NCI-H1092 treated with DMSO at 0.1 percent for 48 hours (cell line): ENCODE measurements at places on chromosomes 5 and 9.
A peak's percentile ranks its signal among the peaks of the same experiment; 100 is the strongest.

- DNase-seq: no peak
Measured at GRCh38 chr5:123429221-123429954, 6.2 kb upstream of the CEP120 start.

DNA sequence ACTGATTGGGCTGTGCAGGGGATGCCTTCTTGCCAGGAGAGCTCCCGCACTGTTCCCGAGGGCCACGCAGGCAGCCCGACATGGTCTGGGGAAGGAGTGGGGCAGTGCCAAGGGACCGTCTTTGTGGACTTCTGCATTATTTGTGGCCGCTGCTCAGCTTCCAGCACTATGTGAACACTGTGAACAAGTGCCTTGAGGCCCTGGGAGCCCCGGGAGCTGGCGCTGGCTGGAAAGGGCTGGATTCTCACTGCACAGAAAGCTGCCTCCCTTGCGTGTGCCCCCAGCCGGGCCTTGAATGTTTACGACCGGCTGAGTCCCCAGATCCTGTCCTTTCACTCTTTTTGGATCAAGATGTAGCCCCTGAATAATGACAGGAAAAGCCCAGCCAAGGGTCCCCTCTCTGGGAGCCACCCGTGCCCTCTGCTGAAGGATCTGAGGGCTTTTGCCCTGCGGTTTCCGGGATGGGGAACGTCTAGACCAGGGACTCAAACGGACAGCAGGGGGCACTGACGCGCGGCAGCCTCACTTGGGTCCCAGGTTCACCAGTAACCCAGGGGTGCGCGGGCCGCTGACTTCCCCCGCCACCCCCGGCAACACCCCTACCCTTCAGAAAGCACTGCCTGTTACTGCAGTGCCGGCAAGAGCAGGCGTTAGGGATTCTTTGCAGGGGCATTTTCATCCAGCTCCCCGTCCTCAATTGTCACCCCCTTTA lies 98.9 kb upstream of the FCN2 start:
- DNase-seq: no peak

- DNase-seq: no peak
Measured at GRCh38 chr5:2729189-2729588, 22.3 kb downstream of the IRX2 start.

DNA sequence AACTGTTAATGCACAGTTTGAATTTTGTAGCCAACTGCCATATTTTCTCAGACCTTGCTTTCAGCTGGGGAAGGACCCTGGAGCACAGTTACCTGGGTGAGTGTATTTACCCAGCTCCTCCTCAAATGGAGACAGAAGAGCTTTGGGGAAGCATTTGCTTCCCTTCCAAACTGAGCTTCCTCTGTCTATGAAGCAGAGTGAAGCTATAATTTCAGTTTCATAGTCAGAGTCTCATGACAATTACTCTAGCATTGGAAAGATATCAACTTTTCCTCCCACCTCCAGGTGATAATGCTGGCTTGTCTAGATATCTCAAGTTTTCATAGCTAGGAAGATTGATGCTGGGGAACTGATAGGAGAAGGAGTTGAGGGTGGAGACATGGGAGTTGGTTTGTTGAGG lies 406.4 kb upstream of the CLINT1 start:
- DNase-seq: no peak

DNA sequence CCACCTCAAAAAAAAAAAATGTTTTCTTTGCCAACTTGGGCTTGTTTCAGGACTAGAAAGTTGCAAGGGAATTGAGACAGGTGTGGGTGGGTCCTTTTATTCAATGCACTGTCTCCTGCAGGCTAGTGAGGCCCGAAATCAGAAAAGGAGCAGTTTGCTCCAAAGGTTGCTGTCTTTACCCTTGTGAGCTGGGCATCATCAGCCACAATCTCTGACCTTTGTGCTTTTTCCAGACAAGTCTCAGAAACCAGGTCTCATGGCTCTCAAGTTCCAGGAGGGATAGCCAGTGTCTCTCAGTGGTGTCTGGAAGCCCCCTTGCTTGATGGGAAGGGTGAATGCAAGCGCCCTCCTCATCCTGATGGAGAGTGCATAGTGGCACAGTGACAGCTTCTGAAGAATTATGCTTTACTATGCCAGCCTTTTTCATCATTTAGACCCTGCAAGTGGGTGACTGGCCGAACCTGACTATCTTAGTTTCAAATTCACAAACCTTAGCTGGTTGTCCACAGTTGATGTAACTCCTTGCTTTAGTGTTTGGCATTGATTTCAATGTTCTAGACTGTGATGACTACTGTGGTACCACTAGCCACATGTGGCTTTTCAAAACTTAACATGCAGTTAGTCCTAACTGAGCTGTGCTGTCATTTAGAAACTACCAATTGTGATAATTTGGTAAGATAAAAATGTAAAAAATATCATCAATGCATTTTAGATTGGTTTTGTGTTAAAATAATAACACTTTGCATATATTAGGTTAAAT lies 468.6 kb downstream of the GADD45G start:
- no peak for DNase-seq

- DNase-seq: no peak
Measured at GRCh38 chr9:128913048-128913900, 7.5 kb upstream of the PHYHD1 start.

GRCh38 chr5:76314643-76315042 lies 88.4 kb upstream of the IQGAP2 start:
- no peak for DNase-seq

DNA sequence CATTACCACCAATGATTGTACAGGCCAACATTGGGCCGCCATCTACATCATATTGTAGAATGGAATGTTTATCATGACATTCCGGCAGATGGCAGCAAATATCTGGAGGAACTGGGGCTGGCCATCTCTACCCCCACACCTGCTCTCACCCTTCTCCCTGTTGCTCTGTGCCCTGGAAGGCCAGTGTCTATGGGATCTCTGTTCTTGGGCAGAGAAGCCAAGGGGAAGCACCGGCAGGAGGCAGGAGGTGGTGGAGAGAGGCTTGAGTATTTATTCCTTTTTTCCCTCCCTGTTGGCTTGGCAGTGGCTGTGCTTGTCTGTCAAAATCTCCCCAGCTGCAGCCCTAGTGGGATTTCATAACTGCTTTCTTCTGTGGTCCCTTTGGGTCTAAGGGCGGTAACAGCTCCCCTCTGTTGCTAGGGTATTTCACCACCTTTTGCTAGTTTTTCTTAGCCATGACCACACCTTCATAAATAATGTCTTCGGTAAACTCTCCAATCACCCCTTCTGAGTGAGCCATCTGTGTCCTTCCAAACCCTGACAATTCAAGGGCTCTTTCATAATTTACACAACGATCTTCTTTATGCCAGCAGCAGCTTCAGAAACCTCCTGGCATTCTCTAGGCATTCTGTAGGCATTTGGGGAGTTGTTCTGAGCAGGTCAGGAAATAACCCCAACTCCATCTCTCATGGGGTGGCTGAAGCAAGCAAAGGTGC lies 225.8 kb downstream of the MELK start:
- DNase-seq: peak; percentile 83

GRCh38 chr5:89097103-89097502 lies 214.1 kb upstream of the MEF2C start:
- no peak for DNase-seq

DNA sequence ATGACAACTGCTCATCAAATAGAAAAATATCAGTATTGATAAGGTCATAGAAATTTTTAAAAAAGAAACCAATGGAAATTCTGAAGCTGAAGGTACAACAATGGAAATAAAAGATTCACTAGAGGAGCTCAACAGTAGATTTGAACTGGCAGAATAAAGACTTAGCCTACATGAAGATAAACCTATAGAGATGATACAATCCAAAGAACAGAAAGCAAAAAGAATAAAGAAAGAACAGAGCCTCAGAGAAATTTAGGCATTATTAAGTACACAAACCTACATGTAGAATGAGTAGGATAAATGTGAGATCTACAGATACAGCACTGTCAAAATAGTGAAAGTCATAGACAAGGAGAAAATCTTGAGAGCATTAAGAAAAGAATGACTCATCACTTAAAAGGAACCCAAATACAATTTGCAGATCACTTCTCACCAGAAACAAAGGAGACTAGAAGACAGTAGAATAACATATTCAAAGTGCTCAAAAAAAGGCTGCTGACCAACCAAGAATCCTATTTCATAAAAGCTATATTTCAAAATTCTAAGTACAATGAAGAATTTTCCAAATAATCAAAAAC lies 47.8 kb upstream of the HTR4 start:
- no peak for DNase-seq

GRCh38 chr5:107408564-107408963 lies 262.2 kb downstream of the EFNA5 start:
- no peak for DNase-seq

DNA sequence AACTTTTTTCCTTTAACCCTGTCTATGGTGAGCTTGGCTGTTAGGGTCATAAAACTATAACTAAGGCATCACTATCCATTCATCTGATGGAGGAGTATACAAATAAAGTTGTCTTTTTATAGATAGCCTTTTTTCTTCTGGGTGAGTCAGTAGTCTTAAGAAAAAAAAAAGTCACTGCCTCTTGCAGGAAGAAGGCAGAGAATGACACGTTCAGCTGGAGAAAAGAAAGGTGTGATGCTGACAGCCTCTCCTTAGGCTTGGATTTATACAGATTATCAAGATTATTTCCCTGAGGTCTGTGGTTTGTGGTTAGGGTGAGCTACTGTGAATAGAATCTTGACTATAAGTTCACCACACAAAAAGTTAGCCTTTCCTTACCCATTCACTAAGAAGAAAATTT lies 23.0 kb downstream of the EPB41L4B start:
- DNase-seq: no peak

DNA sequence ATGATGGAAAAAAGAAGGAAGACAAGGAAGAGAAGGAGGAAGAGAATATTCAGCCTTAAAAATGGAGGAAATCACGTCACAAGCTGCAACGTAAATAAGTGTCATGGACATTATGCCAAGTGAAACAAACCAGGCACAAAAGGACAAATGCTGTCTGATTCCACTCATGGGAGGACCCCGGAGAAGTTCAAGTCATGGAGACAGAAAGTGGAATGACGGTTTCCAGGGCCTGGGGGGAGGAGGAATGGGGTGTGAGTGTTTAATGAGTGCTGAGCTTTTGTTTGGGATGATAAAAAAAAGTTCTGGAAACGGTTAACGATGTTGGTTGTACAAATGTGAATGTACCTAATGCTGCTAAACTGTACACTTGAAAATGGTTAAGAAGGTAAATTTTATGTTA lies 439.5 kb downstream of the GADD45G start:
- peak; percentile 69 for DNase-seq

DNA sequence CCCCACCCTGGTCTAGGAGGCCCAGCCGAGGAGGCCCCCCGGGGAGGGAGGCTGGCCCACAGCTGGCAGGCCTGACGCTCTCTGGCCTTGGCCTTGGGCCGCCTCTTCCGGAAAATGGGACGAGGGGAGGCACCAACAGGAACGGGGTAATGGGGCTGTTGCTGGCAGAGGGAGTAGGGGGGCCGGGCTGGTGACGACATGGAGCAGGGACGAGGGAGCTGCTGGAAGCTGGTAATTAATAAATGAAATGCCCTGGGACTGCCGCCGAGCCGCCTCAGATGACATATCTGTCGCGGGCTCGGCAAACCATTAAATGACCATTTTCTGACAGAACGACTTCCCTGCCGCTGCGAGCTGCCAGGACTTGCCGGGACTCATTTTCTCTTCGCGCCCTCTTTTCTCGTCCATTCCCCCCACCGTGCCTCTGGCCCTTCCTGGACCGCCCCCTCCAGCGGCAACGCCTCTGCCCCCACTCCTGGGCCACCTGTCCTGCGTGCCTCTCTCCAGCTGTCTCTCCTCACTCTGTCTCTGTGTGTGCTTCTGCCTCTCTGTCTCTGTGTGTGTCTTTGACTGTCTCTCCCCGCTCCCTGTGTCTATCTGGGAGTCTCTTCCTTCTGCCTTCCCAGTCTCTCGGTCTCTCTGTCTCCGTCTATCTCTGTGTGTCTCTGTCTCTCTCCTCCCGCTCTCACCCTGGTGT lies 215.7 kb downstream of the PAX5 start:
- no peak for DNase-seq

DNA sequence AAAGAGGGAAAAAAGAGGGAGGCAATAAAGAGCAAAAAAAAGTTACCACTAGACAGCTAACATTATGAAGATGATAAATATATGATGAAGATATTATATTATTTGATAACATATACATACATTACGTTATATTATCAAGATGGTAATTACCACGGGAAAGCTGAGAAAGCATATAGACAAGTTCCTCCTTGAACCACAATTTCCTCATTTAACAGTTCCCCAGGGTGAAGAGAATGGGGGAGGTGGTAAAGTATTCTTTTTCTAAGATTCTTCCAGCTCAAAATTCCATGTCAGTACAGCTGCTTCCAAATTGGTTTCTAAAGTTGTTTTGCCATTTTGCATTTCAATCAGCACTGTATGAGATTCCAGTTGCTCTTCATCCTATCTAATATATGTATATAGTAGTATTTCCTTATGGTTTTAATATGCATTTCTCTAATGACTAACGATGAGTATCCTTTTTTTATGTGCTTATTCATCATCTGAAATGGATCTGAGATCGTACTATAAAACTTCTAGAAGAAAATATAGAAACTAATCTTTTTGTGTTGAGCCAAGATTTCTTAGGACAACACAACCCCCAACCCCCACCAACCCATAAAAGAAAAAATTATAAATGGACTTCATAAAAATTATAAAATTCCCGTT lies 49.5 kb upstream of the C9orf72 start:
- no peak for DNase-seq
